ENCODE measurements at places on chromosomes 6 and 20.

DNA sequence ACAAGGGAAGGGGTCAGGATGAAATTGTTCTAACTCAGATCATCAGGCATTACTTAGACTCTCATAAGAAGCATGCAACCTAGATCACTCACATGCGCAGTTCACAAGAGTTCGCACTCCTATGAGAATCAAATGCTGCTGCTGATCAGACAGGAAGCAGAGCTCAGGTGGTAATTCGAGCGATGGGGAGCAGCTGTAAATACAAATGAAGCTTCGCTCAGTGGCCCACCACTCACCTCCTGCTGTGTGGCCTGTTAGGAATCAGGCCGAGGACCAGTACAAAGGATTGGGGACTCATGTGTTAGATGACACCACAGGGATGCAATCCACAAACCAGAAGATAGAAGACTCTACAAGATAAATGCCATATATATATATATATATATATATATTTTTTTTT lies 31.5 kb upstream of the TOP1 start:
- peak; percentile 46 for DNase-seq

DNA sequence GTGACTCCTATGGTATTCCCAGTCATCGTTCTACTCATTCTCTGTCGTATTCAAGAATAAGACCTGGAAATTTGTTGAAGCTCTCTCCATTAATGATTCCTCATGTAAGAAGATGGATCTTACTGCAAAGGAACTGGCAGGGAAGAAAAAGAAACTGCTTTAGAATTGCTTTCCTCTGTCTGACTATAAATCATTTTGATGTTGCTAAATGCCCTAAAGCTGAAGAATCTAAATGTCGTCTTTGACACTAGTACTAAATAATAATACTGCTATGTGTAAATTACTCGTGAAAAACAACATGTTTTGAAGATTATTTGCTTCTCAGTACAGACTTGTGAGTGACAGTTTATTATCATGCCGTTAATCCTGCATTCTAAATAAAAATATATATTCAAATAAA lies 20.5 kb upstream of the MYLIP start:
- DNase-seq: no peak

GRCh38 chr6:157798851-157799250 lies 24.2 kb upstream of the SNX9 start:
- no peak for DNase-seq

DNA sequence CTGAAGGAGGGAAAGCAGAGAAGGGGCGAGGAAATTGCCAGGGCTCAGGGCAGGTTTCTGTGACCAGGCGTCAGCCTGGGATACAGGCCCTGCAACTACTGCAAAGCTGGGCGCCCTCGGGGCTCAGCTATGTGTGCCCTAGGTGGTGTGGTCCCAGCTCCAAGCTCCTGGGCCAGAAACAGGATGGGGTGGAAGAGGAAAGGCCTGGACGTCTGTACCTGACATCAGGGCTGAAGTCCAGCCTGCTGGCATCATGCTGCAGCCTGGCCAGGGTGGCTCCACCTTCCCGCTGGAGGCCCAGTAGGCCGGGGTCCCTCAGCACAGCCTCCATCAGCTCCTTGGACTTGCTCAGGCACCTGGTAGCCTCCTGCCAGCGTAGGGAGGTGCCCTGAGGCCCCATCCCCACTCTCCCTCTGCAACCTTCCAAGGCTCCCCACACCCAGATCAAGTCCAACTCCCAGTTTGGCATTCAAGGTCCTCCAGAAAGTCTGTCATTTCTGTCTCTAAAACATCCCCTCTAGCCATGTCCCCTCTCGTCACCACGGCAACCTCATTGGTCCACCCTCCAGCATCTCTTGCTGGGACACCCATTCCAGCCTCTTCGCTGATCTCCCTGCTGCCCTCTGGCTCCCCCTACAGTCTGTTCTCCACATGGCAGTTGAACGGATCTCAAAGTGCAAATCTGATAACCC lies 38.2 kb downstream of the KIAA1755 start:
- DNase-seq: peak; percentile 83

DNA sequence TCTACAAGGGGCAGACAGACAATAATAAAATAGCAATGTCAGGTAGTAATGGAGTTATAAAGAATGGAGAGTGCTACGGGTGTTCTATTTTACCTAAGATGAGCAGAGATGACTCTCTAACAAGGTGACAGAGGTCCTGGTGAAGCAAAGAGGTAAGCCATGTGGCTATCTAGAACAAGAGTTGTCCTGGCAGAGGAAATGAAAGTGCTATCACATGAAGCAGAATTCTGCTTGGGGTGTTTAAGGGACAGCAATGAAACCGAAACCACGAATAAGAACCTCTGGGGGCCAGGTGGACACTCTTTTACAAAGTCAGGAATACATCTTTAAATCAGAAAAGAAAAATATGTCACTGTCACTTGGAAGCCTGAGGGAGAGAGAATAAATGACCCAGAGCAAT lies 37.9 kb upstream of the IRAK1BP1 start:
- no peak for DNase-seq

GRCh38 chr20:36086767-36087166 lies 67.8 kb upstream of the EPB41L1 start:
- no peak for DNase-seq

Measured in neural progenitor cell (in vitro differentiated cells).